Pancreas (tissue), 10 donors: ENCODE measurements at places on chromosomes 5 and 9. TPM values are rescaled to one million over a fixed set of nuclear protein-coding genes. Genes with fewer than 3 reads are reported as not detected.

The OR13C5 gene
- not detected for total RNA-seq

The AMBP gene
- total RNA-seq: 76.8 TPM

The KLF4 gene
- 3.2 TPM for total RNA-seq

The TESK1 gene
- total RNA-seq: 13.5 TPM

The LCN15 gene
- not detected for total RNA-seq

The PCA3 gene
- total RNA-seq: not detected

The CTSV gene
- total RNA-seq: 0.79 TPM

The C5orf52 gene
- total RNA-seq: not detected

The TNFSF8 gene
- 0.55 TPM for total RNA-seq

The MCCC2 gene
- 21.9 TPM for total RNA-seq

The VCAN gene
- total RNA-seq: 57.3 TPM

The BTNL8 gene
- 1.5 TPM for total RNA-seq

The CLIC3 gene
- total RNA-seq: 0.24 TPM

The EXOSC3 gene
- total RNA-seq: 12.3 TPM

The GFPT2 gene
- 5.1 TPM for total RNA-seq

The CCDC152 gene
- 0.79 TPM for total RNA-seq

The SPATA31C1 gene
- not detected for total RNA-seq

The XPA gene
- total RNA-seq: 6.4 TPM

The NEUROG1 gene
- total RNA-seq: not detected

The TMCO6 gene
- total RNA-seq: 9.9 TPM

The SOHLH1 gene
- not detected for total RNA-seq
